ENCODE measurements at places on chromosomes 3 and 15. TPM values are rescaled to one million over a fixed set of nuclear protein-coding genes. Genes with fewer than 3 reads are reported as not detected.

Gene RYR3
- total RNA-seq = not detected

Gene TM4SF18
- total RNA-seq = under 0.01 TPM

Gene SAMMSON
- total RNA-seq = not detected

Gene GABRR3
- not detected for total RNA-seq

Gene TMEM108
- total RNA-seq = 0.89 TPM

Gene PFKFB4
- total RNA-seq = 8.9 TPM

Gene FAM174B
- 0.84 TPM for total RNA-seq

Gene TMIE
- not detected for total RNA-seq

Gene FANCD2OS
- total RNA-seq = not detected

Gene XPC
- total RNA-seq = 20.5 TPM

Gene COLQ
- total RNA-seq = 0.17 TPM

Gene MST1R
- total RNA-seq = 0.50 TPM

Gene RUBCN
- total RNA-seq = 22.0 TPM

Gene FBXL2
- 12.3 TPM for total RNA-seq

Gene TLR9
- under 0.01 TPM for total RNA-seq

Gene PRTG
- total RNA-seq = 4.2 TPM

Gene ITIH4
- 0.45 TPM for total RNA-seq

Gene FMN1
- 6.7 TPM for total RNA-seq

Gene SCN5A
- total RNA-seq = 0.34 TPM

Gene IQCH
- total RNA-seq = 1.9 TPM

Gene SMCO1
- total RNA-seq = 0.34 TPM

Gene ST8SIA2
- not detected for total RNA-seq

Gene C3orf22
- total RNA-seq = not detected

Gene NUP210
- not detected for total RNA-seq

Gene MEX3B
- total RNA-seq = 7.9 TPM

Gene SPTBN5
- total RNA-seq = under 0.01 TPM

Gene SI
- not detected for total RNA-seq

Gene KIF7
- total RNA-seq = 7.6 TPM

Gene FAM43A
- 1.8 TPM for total RNA-seq

Gene CFAP100
- total RNA-seq = not detected

Gene ABTB1
- 9.1 TPM for total RNA-seq

Gene ANKRD63
- total RNA-seq = not detected

Gene GOLGA8H
- 0.15 TPM for total RNA-seq

Gene RPUSD2
- total RNA-seq = 13.2 TPM

Gene CD276
- 91.6 TPM for total RNA-seq

Gene GCSAM
- not detected for total RNA-seq

Gene CPLX3
- total RNA-seq = not detected

Gene IGSF10
- 0.15 TPM for total RNA-seq
